ENCODE measurements at places on chromosomes 3 and 15. TPM values are rescaled to one million over a fixed set of nuclear protein-coding genes. Genes with fewer than 3 reads are reported as not detected.

TICRR gene
- 18.7 TPM for total RNA-seq

- H3K36me3 ChIP-seq, result peaks cover 70% of the 10 kb centered on the region
- H3K27ac ChIP-seq, result peak overlapping the region; percentile 86
- H3K4me3 ChIP-seq, result peak overlapping the region; percentile 40
Measured at GRCh38 chr15:94280301-94280700, 48.9 kb downstream of the MCTP2 start.

- H3K27me3 ChIP-seq, result peaks cover 2% of the 10 kb centered on the region
- DNase-seq, result no peak
- H3K36me3 ChIP-seq, result no peaks in the 10 kb centered on the region
- no peak overlapping the region for H3K27ac ChIP-seq
- no peak overlapping the region for H3K4me3 ChIP-seq
Measured at GRCh38 chr3:167928381-167928780, 167.3 kb downstream of the GOLIM4 start.

CTSH gene
- 47.1 TPM for total RNA-seq

DNA sequence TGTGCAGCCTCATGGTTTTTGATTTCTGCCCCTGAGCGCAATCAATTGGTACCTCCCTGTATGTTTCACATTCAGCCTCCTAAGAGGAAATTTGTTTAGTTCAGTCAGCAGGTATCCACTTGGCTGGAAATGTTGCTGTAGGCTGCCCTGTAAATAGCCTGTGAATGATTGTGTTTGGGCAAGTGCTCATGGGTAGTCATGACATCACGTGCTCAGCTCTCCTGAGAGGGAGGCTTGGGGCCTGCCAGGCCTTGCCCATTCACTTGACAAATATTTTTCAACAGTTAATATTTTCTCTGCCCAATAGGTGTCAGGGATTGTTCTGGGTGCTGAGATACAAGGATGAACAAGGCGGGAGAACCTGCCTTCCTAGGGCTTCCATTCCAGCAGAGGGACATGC, 13.3 kb downstream of the HRH1 start:
- H3K4me3 ChIP-seq, result no peak overlapping the region
- H3K36me3 ChIP-seq, result no peaks in the 10 kb centered on the region
- no peak overlapping the region for H3K27ac ChIP-seq
- H3K27me3 ChIP-seq, result peaks cover 28% of the 10 kb centered on the region

DNA sequence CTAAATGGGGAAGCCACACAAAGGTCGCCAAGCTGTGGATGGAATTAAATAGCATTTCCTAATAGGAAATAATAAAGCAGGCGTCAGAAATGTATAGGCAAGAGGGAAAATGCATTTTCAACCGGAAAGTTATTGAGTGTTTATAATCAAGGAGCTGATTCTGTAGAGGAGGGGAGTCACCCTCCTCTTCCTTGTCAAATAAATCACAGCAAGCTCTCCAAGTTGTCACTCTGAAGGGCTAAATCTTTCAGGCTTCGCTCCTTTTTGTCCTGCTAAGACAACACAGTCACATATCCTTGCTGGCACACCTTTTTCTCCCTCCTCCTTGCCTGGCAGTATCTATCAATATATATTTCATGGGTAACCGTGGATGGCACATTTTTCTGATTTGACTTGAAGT, 338.4 kb downstream of the SATB1 start:
- H3K27ac ChIP-seq, result no peak overlapping the region
- H3K4me1 ChIP-seq, result peaks cover 10% of the 10 kb centered on the region
- DNase-seq, result no peak

- no peak overlapping the region for H3K4me3 ChIP-seq
- H3K27me3 ChIP-seq, result peaks cover 2% of the 10 kb centered on the region
- DNase-seq, result no peak
- no peaks in the 10 kb centered on the region for H3K4me1 ChIP-seq
Measured at GRCh38 chr3:177378168-177378567, 180.9 kb upstream of the TBL1XR1 start.

DNA sequence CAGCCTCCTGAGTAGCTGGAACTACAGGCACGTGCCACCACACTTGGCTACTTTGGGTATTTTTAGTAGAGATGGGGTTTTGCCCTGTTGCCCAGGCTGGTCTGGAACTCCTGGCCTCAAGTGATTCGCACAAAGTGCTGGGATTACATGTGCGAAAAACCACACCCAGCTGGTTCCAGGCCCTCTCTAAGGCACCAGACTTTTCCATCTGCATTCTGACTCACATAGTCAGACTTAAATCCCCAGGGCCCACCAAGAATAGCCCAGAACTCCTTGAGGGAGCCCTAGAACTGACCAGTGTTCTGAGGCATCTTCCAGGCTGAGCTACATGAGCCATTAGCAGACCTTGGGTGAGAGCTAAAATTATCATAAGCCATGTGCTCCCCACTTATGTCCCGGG, 68.1 kb downstream of the NMD3 start:
- no peak overlapping the region for H3K27ac ChIP-seq
- H3K36me3 ChIP-seq, result no peaks in the 10 kb centered on the region
- H3K27me3 ChIP-seq, result peaks cover 6% of the 10 kb centered on the region
- no peak overlapping the region for H3K4me3 ChIP-seq

A4GNT gene
- not detected for total RNA-seq

- no peaks in the 10 kb centered on the region for H3K36me3 ChIP-seq
- no peak overlapping the region for H3K4me3 ChIP-seq
- DNase-seq, result no peak
- no peaks in the 10 kb centered on the region for H3K4me1 ChIP-seq
- no peak overlapping the region for H3K27ac ChIP-seq
- H3K27me3 ChIP-seq, result no peaks in the 10 kb centered on the region
Measured at GRCh38 chr3:127038466-127038865, 55.6 kb downstream of the PLXNA1 start.

CLN6 gene
- total RNA-seq, result 84.9 TPM

DNA sequence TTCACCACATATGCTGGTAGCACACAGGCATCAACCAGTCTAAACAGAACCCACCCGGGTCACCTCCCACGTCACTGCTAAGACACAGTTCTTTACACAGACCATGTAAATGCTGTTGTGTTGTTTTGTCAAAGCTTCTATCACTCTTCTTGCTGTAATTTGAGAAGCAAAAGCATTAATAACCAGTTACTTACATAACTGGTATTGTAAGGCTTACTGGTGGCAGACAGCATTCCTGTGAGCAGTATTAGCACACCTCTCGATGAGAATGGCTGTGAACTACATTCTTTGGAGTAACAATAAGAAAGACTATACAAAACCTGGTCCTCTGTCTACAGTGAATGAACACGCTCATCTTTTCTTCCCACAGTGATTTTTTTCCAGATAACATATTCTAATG, 479.2 kb downstream of the LPP start:
- DNase-seq, result no peak
- no peak overlapping the region for H3K4me3 ChIP-seq
- peaks cover 10% of the 10 kb centered on the region for H3K36me3 ChIP-seq
- no peaks in the 10 kb centered on the region for H3K27me3 ChIP-seq

- H3K4me3 ChIP-seq, result no peak overlapping the region
- H3K4me1 ChIP-seq, result no peaks in the 10 kb centered on the region
- no peaks in the 10 kb centered on the region for H3K36me3 ChIP-seq
- H3K27me3 ChIP-seq, result no peaks in the 10 kb centered on the region
- no peak for DNase-seq
- H3K27ac ChIP-seq, result no peak overlapping the region
Measured at GRCh38 chr3:190877925-190878324, 15.4 kb upstream of the GMNC start.

DNA sequence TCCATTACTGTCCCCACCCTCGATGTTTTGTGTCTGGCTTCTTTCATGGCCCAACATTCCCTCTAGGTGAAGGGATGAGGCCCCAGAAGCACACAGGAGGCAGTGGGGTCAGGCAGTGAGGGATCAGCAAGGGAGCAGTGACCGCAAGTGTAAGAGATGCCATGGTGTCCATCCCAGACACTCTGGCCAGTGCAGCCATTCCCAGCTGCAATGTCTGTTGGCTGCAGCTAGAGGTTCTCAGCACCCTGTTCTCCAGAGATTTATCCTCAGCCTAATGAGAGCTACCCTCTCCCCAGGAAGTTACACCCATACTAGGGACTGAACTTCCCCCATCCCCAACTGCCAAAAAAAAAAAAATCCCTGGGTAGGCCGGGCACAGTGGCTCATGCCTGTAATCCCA, 40.2 kb downstream of the TRANK1 start:
- H3K27me3 ChIP-seq, result peaks cover 3% of the 10 kb centered on the region
- peaks cover 18% of the 10 kb centered on the region for H3K36me3 ChIP-seq
- H3K27ac ChIP-seq, result no peak overlapping the region
- H3K4me3 ChIP-seq, result no peak overlapping the region
- no peak for DNase-seq

ASB14 gene
- not detected for total RNA-seq

GRCh38 chr15:47363653-47364052, 353.7 kb upstream of the SEMA6D start:
- H3K27ac ChIP-seq, result no peak overlapping the region
- H3K4me1 ChIP-seq, result no peaks in the 10 kb centered on the region
- no peaks in the 10 kb centered on the region for H3K36me3 ChIP-seq
- no peak overlapping the region for H3K4me3 ChIP-seq
- no peaks in the 10 kb centered on the region for H3K27me3 ChIP-seq
- DNase-seq, result no peak

MINAR1 gene
- total RNA-seq, result 0.55 TPM

GRCh38 chr3:43062040-43062563, 43.8 kb downstream of the POMGNT2 start:
- no peaks in the 10 kb centered on the region for H3K4me1 ChIP-seq
- peaks cover 7% of the 10 kb centered on the region for H3K27me3 ChIP-seq
- H3K27ac ChIP-seq, result no peak overlapping the region
- no peak overlapping the region for H3K4me3 ChIP-seq
- no peaks in the 10 kb centered on the region for H3K36me3 ChIP-seq
- DNase-seq, result no peak

GNAT1 gene
- not detected for total RNA-seq

GRCh38 chr15:63194302-63194701, 4.9 kb downstream of the RAB8B start:
- H3K4me3 ChIP-seq, result peak overlapping the region; percentile 96
- H3K36me3 ChIP-seq, result peaks cover 80% of the 10 kb centered on the region
- no peak for DNase-seq
- peak overlapping the region; percentile 69 for H3K27ac ChIP-seq
- no peaks in the 10 kb centered on the region for H3K27me3 ChIP-seq

- DNase-seq, result no peak
- no peak overlapping the region for H3K27ac ChIP-seq
- H3K4me1 ChIP-seq, result no peaks in the 10 kb centered on the region
- H3K36me3 ChIP-seq, result no peaks in the 10 kb centered on the region
- peaks cover 4% of the 10 kb centered on the region for H3K27me3 ChIP-seq
- H3K4me3 ChIP-seq, result no peak overlapping the region
Measured at GRCh38 chr3:52014613-52015012, 18.9 kb upstream of the RPL29 start.

GRCh38 chr15:82950746-82951370, 1.7 kb downstream of the HOMER2 start:
- H3K36me3 ChIP-seq, result peaks cover 18% of the 10 kb centered on the region
- no peak overlapping the region for H3K4me3 ChIP-seq

RLBP1 gene
- total RNA-seq, result 0.52 TPM

DNA sequence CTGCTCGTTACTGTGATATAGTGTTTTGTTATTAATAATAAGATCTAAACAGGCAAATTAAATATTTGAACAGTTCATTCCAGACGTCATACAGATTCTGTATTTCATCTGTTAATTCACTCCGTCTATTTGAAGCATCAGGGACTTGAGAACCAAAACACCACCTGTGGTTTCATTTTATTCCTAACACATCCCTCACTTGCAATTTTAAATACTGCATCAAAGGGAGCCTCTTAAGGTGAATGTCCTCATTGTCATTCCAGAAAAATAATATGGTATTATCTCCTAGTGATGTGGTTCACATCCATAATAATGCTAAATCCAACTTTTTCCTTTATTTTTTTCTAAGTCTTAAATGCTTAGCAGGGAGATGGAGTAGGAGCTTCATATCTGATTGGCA, 1390.9 kb upstream of the CADM2 start:
- no peak overlapping the region for H3K4me3 ChIP-seq
- no peaks in the 10 kb centered on the region for H3K27me3 ChIP-seq
- H3K4me1 ChIP-seq, result no peaks in the 10 kb centered on the region
- H3K36me3 ChIP-seq, result no peaks in the 10 kb centered on the region
- H3K27ac ChIP-seq, result no peak overlapping the region
- DNase-seq, result no peak

GRCh38 chr15:75034615-75035014, 11.2 kb downstream of the PPCDC start:
- no peaks in the 10 kb centered on the region for H3K27me3 ChIP-seq
- H3K27ac ChIP-seq, result no peak overlapping the region
- H3K4me3 ChIP-seq, result no peak overlapping the region
- peaks cover 34% of the 10 kb centered on the region for H3K36me3 ChIP-seq

- H3K27ac ChIP-seq, result peak overlapping the region; percentile 79
- peaks cover 47% of the 10 kb centered on the region for H3K4me1 ChIP-seq
- peaks cover 31% of the 10 kb centered on the region for H3K36me3 ChIP-seq
Measured at GRCh38 chr3:188439080-188439479, 285.1 kb downstream of the LPP start.

CSPG5 gene
- 1.1 TPM for total RNA-seq

CXCR6 gene
- total RNA-seq, result 10.7 TPM

- no peaks in the 10 kb centered on the region for H3K4me1 ChIP-seq
- no peak overlapping the region for H3K27ac ChIP-seq
- H3K36me3 ChIP-seq, result no peaks in the 10 kb centered on the region
- no peak overlapping the region for H3K4me3 ChIP-seq
Measured at GRCh38 chr3:63642488-63642887, 10.0 kb upstream of the SNTN start.

CMTM8 gene
- total RNA-seq, result 3.6 TPM

TRANK1 gene
- 1.1 TPM for total RNA-seq

EBLN2 gene
- 8.6 TPM for total RNA-seq

DNA sequence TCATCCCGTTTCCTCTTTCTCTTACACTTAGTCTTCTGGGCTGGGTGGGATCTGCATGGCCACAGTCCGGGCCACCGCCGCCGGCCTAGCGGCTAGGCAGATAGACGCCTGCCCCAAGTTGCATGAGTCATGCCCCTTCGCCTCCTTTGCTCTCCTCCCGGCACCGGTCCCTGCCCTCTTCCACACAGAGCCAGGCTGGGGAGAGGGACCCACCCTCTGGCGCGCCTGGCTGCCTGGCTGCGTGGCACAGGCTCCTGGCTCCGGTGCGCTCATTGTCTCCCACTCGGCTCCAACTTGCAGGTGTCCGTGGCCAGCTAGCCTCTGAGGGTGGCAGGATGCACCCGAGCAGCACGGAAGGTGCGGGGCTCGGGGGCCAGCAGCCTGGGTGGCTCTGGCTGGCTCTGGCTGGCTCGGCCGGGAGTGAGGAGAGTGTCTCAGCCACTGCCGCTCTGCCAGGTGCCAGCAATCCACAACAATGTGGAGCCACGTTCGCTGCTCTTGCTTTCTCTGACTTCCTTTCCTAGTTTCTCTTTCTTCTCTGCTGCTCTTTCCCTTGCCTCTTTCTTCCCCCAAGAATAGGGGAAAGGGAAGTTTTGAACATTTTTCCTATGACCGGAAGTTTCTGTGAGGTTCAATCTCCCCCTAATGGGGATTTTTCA, 22.4 kb upstream of the MTHFS start:
- H3K36me3 ChIP-seq, result peaks cover 91% of the 10 kb centered on the region
- H3K4me3 ChIP-seq, result no peak overlapping the region
- H3K27ac ChIP-seq, result no peak overlapping the region
- H3K27me3 ChIP-seq, result no peaks in the 10 kb centered on the region

All from activated T-helper 2 cell treated with anti-CD3 and anti-CD28 coated beads, Interferon-gamma antibody, Interleukin-2, Interleukin-4, amounts not matched to agents 10 μg/mL and 5 μg/mL and 100 μg/mL, durations not matched to agents 14 hours and 24 hours and 36 hours (primary cell).